ENCODE measurements at places on chromosomes 6 and 20.

DNA sequence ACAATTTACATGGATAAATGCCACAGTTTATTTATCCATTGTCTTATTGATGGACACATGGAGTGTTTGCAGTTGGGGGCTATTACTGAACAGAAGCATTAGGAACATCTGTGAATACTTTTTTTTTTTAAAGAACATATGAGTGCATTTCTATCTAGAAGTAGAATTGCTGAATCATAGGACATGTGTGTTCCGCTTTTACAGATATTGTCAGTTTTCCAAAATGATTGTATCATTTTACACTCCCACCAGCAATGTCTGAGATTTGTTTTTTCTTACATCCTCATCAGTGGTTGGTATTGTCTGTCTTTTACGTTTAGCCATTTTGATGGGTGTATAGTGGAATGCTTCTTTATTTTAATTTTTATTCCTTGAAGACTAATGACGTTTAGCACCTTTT is 42.0 kb upstream of the ASIP start:
- DNase-seq = no peak

DNA sequence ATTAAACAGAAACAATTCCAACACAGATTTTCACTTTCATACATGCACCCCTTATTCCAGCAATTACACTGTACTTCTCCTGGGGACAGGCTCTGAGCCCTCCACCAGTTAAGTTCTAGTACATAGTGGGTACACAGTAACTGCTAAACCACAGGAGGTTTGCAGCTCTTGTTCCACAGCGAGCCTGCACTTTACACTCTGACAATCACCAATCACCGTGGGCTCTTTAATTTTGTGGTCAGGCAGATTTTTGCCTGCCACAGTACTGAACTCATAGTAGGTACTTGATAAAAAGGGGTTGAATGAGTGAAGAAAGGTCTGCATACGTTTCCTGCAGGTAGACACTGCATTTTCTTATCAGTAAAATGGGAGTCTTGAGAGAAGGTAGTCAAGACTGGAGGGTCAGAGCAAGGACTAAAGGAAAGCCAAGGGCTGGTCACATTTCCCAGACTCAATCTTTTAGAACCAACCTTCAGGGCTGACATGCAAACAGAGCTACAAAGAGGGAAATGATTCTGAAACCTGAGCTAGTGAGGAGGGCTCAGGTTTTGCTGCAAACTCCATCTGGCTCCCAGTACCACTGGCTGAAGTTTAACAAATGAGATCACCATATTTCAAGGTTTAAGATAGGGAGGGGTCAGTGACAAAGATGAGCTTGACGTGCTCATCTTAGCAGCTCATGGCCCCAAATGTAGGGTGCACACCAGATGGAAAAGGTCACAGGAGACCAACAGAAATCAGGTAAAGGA is 404.6 kb downstream of the BTBD9 start:
- no peak for DNase-seq

DNA sequence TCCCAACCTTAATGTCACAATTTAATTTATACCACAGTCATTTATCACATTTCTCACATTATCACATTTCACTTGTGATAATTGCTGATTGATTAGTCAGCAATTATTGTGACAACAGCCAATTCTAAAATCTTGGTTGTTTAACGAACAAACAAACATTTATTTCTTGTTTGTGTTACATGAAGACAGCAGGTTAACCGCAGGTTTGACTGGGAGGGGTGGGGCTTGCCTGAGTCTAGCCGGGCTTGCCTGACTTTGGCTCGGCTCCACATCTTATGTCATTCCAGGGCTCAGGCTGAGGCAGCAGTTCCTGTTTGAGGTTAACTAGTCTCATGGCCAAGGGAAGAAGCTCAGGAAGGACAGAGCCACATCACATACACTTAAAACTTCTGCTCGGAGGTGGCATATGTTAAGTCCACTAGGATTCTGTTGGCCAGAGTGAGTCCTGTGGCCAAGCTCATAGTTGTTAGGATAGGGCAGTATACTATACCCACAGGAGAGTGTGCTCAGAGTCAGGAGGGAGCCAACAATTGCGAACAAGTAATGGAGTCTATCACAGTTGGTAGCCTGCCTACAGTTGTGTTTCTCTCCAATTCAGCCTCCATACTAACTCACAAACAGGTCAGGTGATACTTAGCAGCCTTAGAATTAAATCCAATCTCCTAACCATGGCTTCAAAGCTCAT is 90.0 kb upstream of the IFNGR1 start:
- DNase-seq = peak; percentile 21

GRCh38 chr6:90003941-90004340 is 109.7 kb downstream of the GJA10 start:
- no peak for DNase-seq

GRCh38 chr6:30007132-30007764 is 53.8 kb upstream of the POLR1H start:
- no peak for DNase-seq

- no peak for DNase-seq
Observed at GRCh38 chr6:134593442-134593841, 275.5 kb upstream of the SGK1 start.

DNA sequence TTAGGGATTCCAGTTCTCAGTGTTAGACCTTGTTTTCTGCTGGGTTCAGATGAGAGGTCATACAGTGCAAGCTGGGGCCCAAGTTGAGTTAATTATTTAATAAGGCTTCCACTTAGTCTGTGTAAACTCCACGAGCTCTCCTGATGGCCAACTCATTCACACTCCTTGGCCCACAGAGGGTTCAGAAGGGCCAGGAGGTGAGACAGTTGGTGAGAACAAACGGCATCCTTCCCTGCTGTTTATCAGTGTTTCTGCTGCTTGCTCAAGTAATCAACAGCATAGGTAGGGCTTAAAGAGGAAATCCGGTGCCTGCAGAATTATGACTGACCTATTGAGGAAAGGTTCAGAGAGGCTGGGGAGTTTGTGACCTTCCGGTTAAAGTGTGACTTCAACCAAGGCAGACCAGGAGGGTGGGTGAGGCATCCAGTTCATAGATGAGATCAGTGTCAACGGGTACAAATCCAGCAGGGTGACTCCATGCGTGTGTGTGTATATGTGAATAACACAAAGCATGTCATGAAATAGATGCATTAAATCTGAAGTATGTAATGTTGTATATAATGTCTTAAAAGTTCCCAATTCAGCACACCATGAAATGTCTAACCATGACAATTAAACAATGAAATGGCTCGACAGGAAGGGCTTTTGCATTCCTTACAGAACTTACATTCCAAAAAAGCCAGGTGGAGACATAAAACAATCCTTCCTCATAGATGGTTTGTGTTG is 37.4 kb upstream of the BCAS1 start:
- DNase-seq = no peak

- DNase-seq = peak; percentile 40
Observed at GRCh38 chr20:41632896-41633295, 14.7 kb upstream of the CHD6 start.

DNA sequence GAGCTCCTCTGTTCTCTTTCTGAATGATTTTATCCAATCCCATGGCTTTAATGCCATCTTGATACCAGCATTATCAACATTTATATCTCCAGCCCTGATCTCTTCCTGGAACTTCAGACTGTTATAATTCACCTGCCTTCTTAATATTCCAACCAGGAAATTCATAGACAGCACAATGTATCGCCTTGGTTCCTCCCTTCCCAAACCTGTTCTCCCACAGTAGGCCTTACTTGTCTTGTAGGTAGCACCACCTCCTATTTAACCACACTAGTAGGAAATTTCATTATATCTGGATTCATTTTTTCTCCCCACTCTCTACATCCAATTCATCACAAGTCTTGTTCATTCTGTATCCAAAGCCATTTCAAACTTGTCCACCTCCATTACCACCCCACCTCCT is 106.3 kb upstream of the SHLD1 start:
- DNase-seq = no peak

- no peak for DNase-seq
Observed at GRCh38 chr6:17665132-17665531, 41.6 kb downstream of the NUP153 start.

DNA sequence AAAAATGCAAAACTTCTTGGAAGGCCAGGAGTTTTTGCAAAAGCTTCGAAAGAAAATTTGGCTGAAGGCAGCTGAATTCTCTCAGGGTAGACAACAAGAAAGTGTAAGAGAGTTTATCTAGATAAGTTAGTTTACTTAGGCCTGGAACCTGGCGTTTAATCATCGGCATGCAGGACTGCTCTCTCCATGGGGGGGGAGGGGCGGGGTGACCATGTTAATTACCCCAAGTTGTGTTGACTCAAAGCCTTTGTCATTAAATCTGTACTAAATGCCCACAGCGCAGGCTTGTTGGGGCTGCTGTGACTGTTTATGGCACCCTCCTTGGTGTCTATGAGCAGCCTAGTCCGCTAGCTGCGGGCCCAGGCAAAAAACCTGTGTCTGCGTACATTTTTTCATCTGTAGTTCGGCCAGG is 20.1 kb upstream of the ZNF451 start:
- no peak for DNase-seq

DNA sequence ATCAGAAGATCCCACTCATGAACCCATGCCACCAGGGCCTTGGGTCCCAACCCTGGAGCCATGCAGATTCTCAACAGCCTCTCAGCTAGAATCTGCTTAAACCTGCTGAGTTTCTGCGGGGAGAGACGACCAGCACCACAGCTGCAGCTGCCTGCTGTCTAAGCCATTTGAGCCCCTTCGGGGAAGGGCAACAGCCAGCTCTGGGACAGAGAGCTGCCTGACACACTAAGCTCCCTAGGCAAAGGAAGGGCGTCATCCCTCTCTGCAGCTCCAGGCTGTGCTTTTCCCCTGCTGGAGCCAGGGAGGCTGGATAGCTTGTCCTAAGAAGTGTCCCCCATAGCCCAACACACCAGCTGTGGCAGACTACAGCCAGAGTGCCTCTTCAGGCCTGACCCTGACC is 182.5 kb downstream of the OTOR start:
- DNase-seq = no peak

Data from fibroblast of skin of left biceps (primary cell).